ENCODE measurements at places on chromosomes 11 and 22. TPM values are rescaled to one million over a fixed set of nuclear protein-coding genes. Genes with fewer than 3 reads are reported as not detected.

The AMBRA1 gene
- total RNA-seq = 16.8 TPM

The PHOX2A gene
- not detected for total RNA-seq

The LRRC10B gene
- total RNA-seq = 0.12 TPM

The IRF7 gene
- total RNA-seq = 19.5 TPM

GRCh38 chr22:36933629-36934417, 20.4 kb downstream of the CSF2RB start:
- no peak for ATAC-seq

DNA sequence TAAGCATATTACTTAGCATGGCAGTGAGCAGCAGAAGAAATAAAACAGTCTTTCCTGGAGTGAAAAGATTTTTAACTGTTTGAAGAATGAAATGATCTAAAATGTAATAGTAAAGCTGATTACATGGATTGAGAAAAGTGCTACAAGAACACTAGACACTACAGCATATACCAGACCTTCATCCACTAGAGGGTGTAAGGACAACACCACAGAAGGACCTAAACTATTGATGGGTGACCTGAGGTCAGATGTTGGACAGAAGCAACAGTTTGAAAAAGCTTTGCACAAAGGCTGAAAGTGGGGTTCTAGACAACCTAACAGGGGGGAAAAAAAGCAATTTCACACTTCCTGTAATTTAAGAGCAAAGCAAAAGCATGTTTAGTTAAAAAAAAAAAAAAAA, 97.7 kb downstream of the RBFOX2 start:
- ATAC-seq = peak; percentile 83

GRCh38 chr11:35035894-35036408, 103.0 kb upstream of the CD44 start:
- peak; percentile 54 for ATAC-seq

GRCh38 chr11:11491014-11491413, 130.8 kb downstream of the GALNT18 start:
- no peak for ATAC-seq

- no peak for ATAC-seq
Measured at GRCh38 chr11:66233301-66233700, 35.1 kb upstream of the RAB1B start.

DNA sequence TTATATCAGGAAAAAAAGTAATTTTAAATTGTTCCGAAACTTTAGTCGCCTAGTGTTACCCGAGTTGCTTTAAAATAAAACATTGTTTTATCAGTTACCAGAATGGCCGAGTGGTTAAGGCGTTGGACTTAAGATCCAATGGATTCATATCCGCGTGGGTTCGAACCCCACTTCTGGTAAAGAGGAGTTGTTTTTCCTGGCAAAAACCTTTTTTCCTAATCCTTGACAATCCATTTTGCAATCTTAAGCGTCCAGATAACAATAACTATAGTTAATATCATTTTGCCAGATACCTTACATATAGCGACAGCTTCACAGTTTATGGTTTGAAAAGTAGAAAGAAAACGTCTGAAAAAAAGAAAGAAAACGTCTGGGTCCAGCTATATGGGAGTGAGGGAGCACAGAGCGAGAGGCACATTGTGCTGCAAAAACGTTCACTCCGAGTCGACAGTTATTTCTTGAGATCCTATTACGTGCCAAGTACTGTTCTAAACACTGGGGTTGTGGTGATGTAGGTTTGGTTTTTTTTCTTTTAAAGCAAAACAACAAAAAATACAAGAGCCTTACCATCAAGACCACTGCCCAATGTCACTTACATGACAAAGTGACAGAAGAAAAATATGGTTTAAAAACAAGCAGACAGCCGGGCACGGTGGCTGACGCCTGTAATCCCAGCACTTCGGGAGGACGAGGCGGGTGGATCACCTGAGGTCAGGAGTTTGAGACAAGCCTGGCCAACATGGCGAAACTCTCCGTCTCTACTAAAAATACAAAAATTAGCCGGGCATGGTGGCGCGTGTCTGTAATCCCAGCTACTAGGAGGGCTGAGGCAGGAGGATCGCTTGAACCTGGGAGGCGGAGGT, 40.6 kb downstream of the OR4D9 start:
- no peak for ATAC-seq

DNA sequence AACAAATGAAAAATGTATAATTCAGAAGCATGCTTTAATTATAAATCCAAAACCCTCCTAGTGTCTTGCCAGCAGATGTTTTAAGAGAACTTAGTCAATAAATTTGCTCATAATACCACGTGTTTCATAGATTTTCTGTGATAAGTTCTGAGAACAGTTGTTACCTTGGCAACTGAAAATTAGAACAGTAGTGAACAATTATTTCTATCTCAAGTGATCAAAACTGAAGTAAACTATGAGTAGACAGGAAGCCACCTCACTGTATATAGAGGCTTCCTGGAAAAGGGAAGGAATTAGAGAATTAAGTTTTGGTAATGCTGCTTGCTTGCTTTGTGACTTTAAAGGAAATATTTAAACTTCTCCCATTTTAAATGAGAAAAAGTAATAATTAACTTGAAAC, 266.0 kb upstream of the ANO3 start:
- no peak for ATAC-seq

Data from esophagus mucosa (tissue), 1 donor.